Activated naive CD4-positive, alpha-beta T cell treated with anti-CD3 and anti-CD28 coated beads, Interleukin-2, amount 50 U/mL, for 72 hours (primary cell): ENCODE measurements at places on chromosomes 7 and 10.

- DNase-seq, result no peak
These were observed at the start of gene KNDC1 for GRCh38 chr10:133159950-133160825. KNDC1 (plus strand) TSS chr10:133160219; CDS start chr10:133160468, 249 bp downstream.

DNA sequence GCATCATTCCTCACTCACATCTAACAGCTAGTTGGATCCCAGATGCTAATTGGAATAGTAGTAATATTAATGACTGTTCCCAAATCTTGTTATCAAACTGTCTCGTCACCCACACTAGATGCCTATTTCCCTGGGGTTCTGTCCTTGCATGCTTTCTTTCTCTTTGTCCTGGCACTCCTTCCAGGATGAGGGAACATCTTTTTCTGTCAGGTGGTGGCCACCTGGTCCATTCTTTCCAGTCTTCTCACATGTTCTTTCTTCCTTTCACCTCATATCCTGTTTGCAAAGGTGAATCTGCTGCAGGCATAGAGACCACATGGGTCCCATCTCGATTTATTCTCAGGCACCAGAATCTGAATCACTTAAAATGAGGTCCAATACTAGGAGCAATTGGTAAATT lies 126.0 kb downstream of the CHN2 start:
- no peak for DNase-seq

GRCh38 chr7:604001-604883 lies 84.6 kb upstream of the PDGFA start:
- peak; percentile 83 for DNase-seq

DNA sequence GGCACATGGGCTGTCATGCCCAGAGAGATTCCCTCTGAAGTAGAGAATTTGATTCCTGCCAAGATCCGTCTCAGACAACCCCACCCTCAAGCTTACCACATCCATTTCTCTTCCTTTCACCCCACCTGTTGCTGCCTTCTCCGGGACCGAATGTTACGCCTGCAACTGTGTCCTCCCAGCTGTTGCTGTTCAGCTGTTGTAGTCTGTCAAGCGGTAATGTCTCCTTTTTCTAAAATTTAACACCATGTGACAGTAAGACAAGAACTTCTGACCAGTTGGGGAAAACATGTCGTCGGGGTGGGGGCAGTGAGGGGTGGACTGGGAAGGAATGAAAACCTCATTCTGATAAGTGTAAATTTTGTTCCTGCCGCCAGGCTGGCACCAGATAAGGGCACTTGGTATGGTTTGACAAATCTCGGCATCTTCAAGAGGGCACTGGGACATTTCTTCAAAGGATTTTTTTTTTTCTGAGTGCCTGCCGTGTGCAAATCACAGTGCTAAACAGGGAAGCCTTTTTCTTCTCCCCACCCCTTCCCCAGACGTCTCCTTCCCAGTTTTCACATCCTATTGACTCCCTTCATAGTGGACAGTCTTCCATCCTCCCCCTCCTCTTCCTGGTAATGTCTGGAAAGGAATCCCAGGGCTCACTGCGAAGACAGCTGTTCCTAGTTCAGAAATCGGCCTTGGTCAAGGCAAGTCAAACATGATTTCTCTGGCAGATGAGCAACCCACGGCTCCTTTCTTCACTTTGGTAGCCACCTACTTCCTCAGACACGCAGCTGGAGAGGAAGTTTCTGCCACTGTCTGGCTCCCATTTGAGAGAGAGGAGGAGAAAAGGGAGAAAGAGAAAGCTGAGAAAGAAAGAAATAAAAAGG lies 5.0 kb upstream of the CELF2 start:
- no peak for DNase-seq

DNA sequence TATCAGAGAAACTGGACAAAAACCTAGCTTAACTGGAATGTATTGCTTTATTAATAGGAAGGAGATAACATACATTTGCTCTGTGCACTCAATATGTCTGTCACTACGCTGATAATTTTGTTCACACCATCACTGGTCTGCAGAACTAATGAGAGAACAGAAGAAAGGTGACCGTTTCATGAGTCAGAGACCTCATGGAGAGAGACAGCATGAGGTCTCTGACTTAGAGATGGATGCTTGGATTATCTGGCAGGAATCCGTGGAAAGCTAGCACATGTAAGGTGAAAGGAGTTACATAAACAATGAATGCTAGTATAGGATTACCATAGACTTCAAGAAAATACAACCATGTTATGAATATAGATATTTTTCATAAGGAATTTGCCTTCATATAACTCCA lies 947.3 kb downstream of the IPMK start:
- no peak for DNase-seq
